ENCODE measurements at places on chromosomes 1 and 21. TPM values are rescaled to one million over a fixed set of nuclear protein-coding genes. Genes with fewer than 3 reads are reported as not detected.
A peak's percentile ranks its signal among the peaks of the same experiment; 100 is the strongest.

DNA sequence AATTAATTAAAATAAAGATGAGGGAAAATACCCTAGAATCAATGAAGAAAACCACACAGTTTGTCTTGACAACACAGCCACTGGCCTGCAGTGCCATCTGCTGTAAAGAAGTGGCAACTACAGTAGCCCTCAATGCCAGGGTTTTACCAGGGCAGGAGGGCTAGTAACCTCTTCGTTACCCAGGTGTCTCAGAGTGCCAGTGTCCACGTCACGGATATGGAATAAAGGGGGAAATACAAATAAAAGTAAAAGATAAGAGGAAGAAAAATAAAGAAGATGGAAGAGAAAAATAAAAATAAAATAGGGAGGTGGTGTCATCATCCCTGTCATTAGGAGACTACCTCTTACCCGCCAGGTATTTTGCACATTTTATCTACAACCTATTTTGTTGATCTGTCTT is 14.2 kb upstream of the SLC44A3 start:
- DNase-seq: peak; percentile 71

DNA sequence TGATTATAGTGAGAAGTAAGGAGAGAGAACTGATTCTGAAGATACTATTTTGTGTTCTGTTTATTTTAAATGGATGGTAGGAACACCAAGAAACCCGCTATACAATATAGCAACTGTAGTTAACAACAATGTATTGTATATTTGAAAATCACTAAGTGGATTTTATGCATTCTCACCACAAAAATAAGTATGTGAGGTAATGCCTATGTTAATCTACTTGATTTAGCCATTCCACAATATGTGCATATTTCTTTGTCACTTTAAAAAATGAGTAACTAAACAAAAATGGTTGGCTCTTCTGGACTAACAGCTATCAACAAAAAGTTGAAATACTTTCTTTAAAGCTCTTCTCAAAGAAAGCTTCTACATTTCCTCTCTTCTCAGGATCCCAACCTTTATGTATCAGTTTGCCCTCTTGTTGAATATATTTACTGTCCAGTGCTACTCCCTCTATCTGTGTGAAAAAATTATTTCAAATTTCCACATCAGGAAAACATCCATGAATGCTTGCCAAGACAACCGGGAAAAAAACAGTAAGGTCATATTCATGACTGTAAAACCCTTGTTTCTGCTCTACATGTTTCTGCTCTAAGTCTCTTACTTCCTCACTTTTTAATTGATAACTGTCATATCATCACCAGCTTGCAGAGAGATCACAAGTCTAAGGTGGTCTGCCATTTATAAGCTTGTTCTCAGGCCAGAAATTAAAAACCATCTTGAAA is 27.0 kb downstream of the CLCA4 start:
- no peak for DNase-seq

- DNase-seq: no peak
These were observed 27.7 kb upstream of the POU3F1 start for GRCh38 chr1:38074302-38074677.

DNA sequence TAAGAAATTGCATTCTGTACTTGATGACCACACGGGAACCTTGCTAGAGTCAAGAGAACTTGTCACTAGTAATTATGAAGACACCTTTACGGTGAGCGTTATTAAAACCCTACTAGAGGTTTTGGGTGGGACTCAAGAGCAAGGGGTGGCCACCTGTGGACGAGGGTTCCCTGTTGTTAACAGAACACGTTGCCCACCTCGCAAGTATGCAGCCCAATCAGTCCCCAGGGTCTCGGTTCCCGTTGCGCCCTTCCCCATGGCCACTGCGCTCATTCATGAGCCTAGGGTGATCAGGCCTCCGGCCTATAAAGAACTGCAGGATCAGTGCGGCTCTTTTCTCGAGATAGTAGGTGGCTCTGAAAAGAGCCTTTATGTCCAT is 30.2 kb upstream of the RNF187 start:
- no peak for DNase-seq

DNA sequence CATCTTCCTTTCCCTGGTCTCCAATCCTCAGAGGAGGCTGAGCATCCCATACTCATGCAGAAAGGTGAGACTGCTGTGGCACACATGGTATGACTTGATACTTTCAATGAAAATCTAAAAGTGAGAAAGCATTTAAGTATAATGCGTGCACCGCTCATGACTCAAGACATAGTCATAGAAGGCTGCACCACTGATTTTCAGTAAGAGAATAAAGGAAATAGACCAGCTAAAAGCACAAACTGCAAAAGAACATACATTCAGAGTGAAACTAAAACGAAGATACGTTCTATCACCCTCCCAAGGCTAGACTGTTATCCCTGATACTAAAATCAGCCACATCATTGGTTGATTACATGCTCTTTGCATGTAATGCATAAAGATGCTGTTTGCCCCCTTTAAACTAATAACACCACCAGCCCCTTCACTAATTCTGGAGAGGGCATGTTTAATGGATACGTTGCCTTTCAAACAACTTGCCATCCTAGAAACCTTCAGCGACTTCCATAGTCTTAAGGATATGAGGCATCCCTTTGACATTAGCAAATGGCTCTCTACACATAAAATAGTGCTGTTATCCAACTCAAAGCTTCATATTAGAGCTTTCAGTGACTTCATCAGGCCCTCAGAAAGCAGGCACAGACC is 2.1 kb downstream of the PLD5 start:
- DNase-seq: no peak

GRCh38 chr21:18244671-18245463 is at the start of gene CHODL:
TSS of gene CHODL (plus strand) at chr21:18244833. CDS start at chr21:18245224, 391 bp downstream.
- peak; percentile 24 for DNase-seq

- DNase-seq: no peak
These were observed 15.0 kb downstream of the HTR1D start for GRCh38 chr1:23202263-23202749.

DNA sequence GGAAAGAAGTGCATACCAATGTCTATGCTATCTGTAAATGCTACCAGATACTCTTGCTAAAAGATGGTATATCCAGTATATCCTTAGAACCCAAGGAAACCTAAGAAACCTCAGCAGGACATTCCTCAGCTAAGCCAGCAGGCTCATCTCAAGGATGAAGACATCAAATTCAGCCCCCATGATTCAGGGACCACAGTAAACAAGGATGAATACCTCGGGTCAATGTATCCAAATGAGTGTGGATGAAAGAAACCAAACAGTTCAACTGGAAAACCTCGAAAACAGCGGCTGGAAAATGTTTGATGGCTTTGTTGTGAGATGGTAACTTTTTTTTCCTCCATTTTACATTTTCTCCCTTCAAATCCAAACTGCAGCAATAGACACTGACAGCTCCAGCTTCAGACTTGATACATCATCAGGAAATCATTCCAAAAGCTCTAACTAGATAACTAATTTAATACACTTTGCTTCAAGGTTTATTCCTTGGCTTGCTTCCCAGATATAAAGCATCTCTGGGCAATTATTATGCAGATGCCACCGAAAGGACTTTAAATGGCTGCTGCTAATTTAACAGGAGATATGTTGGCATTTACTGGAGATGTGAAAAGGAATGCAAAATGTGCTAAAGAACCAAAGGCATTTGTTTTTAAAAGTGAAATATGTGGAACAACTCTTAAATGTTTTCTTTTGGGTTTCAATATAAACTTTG is 73.6 kb downstream of the SMYD2 start:
- DNase-seq: peak; percentile 41

GRCh38 chr1:18681423-18681835 is 50.8 kb downstream of the PAX7 start:
- no peak for DNase-seq

GRCh38 chr1:167515893-167516321 is 2.4 kb downstream of the CD247 start:
- no peak for DNase-seq

DNA sequence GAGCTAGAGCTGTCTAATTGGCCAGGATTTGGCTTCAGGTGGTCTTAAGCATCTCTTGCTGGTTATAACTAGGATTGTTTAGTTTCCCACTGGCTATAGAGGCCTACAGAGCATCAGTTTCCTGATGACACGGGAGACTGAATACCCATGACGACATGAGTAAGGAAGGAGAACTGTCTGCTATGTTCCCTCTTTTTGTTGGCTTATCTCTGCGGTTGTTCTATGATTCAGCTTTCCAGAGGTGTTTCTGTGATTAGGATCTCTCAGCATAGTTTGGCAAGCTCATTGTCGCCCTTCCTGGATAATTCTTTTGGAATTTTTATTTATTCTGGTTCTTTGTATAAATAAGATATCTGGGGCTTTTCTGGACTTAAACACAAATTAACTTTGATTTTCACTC is 163.4 kb downstream of the OLFM3 start:
- no peak for DNase-seq

DNA sequence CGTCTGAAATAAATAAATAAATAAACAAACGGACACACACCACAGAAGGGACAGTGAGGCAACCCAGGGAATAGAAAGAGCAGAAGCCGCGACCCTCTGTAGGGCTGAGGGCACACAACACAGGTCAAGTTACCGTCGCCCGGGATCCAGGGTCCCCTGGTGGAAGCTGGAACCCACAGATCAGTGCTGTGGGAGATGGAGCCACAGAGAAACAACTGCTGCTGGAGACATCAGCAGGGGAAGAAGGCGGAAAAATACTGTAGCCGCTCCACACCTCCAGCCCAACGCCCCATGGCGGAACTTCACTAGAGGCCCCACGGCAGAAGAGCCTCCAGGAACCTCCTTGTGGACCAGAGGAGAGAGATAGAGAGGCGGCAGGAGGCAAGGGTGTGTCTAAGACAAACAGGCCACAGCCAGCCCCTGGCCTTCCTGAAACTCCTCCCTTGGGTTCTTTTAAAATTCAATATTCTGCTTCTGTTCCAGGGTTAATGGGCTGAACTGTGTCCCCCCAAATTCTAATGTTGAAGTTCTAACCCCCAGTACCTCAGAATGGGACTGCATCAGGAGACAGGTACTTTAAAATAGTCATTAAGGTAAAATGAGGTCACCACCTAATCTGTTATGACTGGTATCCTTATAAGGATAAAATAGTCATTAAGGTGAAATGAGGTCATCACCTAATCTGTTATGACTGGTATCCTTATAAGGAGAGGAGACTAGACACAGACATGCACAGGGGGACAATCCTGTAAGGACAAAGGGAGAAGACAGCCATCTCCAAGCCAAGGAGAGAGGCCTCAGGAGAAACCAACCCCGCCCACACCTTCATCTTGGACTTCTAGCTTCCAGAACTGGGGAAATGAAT is 7.7 kb upstream of the HLCS start:
- DNase-seq: no peak

GRCh38 chr21:44428281-44428960 is 26.9 kb upstream of the LRRC3 start:
- DNase-seq: no peak

DNA sequence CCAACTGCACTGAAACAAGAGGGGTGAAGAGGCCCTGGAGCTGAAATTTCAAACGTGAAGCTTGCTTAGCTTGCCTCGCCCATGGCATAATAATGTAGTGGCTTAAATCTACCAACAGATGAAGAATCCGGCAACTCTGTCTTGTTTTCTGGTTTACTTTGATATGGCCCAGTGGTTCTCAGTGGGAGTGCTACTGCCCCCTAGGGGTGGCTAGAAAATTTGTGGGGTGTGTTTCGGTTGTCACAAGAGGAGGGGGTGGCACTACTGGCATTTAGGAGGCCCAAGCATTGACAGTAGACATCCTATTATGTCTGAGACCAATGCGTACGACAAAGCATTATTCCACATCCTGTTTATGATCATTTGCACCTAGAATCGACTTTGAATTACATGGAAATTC is 51.9 kb upstream of the C8B start:
- no peak for DNase-seq

GRCh38 chr1:54381524-54381923 is 24.7 kb downstream of the SSBP3 start:
- DNase-seq: no peak

REG4 gene
- polyA plus RNA-seq: not detected

MAST2 gene
- polyA plus RNA-seq: 44.2 TPM

FLG2 gene
- not detected for polyA plus RNA-seq

ASCL5 gene
- not detected for polyA plus RNA-seq

All from brain (organoid and tissue), 16 donors.